NCI-H524 (cell line): ENCODE measurements at places on chromosomes 3 and 15.

DNA sequence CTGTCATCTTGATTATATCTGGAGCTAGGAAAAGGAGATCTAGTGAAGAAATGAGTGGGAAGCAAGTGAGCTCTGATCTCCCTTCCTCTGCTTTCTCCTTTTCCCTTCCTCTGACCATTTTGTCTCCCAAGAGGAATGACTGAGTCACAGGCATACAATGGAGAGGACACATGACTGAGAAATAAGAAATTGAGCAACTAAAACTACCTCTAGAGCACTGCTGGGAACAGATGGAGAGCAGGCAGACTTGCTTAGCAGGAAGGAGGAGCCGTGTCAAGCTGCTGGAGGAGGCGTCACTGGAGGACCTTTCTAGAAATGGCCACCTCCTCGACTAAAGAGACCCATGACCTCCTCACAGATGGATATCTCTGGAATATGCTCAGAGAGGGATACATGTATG, 66.9 kb upstream of the MYO5C start:
- DNase-seq, result no peak

DNA sequence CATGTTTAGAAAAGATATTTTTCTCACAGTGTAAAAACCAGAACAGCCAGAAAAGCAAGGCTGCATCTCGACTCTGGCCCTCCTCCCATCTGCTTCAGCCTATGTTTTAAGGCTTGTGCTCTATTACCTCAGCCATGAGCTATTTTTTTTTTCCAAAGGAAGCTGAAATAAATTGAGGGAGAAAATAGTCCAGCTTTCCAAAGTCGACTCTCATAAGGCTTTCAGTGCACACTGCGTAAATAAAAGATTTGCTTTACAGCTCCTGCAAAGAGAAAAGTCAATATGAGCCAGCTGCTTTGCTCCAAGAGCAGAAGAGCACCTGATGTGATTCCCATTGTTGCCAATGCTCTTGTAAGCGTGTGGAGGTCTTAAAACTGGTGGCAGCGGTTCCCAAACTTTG, 26.7 kb downstream of the SCG3 start:
- no peak for DNase-seq

GRCh38 chr3:57078344-57078634, 17.8 kb downstream of the SPATA12 start:
- peak; percentile 43 for DNase-seq

DNA sequence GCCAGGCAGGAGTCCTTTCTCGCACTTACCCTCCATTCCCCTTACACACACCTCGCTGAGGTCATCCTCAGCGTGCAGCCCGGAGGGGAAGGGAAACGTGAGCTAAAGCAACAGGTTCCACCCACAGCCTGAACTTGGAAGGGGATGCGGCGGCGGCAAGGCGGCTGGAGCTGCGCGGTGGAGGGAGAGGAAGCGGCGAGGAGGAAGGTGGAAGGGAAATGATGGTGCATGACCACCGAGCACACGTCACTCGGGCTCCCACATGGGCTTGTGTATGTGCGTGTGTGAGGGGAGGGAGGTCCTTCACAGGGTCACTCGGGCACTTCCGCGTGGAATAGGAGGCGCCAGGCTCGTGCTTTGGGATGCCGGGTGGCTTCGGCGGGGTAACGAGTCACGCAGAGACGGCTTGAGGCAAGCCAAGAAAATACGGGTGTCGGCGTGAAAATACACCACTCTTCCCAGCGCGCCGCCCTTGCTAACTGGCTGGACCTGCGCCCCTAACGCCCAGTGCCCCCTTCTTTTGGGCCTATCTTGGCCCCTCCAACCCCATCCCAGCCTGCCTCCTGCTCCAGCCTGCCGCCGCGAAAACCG, 225.5 kb upstream of the IL12A start:
- peak; percentile 56 for DNase-seq

DNA sequence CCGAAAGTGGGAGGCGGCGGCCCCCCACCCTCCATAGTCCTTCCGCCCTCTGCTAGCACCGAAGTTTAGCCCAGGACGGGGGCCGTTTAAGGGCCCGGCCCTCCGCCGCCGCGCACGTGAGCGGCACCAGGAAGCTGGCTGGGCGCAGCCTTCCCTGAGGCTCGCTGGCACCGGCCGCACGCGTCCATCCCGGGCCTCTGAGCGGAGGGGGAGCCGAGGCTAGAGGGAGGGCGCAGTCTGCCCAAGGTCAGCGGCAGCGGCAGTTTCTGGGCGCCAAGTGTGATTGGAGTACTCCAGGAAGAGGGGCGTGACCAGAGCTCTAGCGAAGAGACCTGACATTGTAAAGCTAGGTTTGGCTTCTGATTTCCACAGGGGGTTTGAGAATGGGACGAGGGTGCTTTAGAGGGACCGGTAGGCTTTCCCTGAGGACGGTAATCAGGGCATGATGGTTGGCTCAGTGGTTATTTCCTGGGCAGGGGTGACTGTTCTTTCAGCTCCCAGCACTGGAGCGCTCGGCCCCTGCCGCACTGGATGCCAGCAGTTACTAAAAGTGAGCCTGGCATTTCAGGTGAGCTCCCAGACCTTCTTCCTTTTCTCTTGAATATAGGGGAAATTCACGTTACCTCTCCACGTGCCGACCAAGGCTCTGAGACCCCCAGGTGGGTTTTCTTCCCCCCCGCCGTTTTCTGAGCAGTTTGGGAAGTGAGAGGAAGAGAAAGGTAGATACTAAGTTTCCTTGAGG, 853 bp downstream of the TEX264 start:
- peak; percentile 58 for DNase-seq

DNA sequence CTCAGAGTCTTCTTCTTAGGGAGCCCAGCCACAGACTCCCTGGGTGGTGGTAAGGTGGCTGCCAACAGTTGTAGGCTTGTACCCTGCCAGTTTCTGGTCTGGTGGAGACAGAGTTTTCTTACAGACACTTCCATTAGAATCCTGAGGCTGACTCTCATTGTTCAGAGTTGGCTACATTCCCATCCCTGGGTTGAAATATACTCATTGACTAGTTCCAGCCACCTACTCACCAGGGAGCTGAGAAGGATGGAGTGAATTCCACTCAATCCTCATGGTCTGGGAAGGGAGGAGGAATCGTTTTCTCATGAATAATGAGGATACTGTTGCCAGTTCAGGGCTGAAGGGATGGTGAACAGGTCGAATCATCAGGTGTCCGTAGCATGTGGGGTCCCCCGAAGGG, 226.5 kb upstream of the PROK2 start:
- DNase-seq, result no peak

DNA sequence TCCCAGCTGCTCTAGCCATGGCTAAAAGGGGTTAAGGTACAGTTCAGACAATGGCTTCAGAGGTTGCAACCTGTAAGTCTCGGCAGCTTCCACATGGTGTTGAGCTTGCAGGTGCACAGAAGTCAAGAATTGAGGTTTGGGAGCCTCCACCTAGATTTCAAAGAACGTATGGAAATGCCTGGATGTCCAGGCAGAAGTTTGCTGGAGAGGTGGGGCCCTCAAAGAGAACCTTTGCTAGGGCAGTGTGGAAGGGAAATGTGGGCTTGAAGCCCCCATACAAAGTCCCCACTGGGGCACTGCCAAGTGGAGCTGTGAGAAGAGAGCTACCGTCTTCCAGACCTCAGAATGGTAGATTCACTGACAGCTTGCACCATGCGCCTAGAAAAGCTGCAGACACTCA, 73.7 kb downstream of the STT3B start:
- no peak for DNase-seq
